Esophagus muscularis mucosa (tissue), 4 donors: ENCODE measurements at places on chromosomes 3 and 15. TPM values are rescaled to one million over a fixed set of nuclear protein-coding genes. Genes with fewer than 3 reads are reported as not detected.
A peak's percentile ranks its signal among the peaks of the same experiment; 100 is the strongest.

The UBAP1L gene
- 1.2 TPM for total RNA-seq

DNA sequence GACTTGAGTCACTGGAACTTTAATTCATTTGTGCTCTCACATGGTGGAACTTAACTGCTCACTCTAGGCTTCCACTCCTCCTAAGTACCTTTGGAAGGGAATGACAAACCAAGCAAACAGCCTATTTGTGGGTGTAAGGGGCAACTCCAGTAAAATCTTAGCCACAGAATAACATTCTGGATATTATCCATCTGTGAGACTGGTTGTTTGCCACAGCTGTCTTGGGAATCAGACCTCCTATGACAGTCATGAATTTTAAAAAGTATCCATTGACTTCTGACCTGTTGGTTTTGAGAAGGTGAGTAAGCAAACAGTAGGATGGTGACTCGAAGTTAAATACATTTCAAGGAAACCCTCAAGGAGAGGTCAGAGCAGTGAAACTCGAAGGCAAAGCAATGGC is 147.3 kb upstream of the CDIN1 start:
- H3K36me3 ChIP-seq = no peaks in the 10 kb centered on the region
- no peak overlapping the region for H3K4me3 ChIP-seq
- no peaks in the 10 kb centered on the region for H3K4me1 ChIP-seq
- DNase-seq = no peak
- H3K27ac ChIP-seq = no peak overlapping the region
- H3K27me3 ChIP-seq = no peaks in the 10 kb centered on the region

DNA sequence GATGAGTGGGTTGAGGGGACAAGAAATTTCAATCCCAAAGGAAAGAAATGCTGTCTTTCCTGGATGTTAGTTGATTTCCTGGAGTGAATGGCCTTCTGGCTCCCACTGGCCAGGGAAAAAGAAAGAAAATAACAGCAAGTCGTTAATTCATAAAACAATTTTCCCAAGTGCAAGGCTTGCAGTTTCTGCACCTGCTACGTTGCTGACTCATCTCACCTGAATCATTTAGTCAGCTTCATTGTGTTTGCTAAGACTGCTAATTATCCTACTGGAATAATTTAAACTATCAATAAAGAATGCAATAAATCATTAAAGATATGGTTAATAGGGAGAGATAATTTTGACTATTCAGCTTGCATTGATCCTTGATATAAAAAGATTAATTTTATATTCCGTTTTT is 387.6 kb downstream of the ROBO2 start:
- no peak overlapping the region for H3K27ac ChIP-seq
- no peaks in the 10 kb centered on the region for H3K36me3 ChIP-seq
- no peak overlapping the region for H3K4me3 ChIP-seq
- no peaks in the 10 kb centered on the region for H3K27me3 ChIP-seq
- H3K4me1 ChIP-seq = no peaks in the 10 kb centered on the region
- DNase-seq = no peak

The ADAMTS7 gene
- total RNA-seq = 2.6 TPM

The TGFBR2 gene
- 292 TPM for total RNA-seq

GRCh38 chr15:35043373-35044095 is 41.6 kb downstream of the NANOGP8 start:
- H3K27me3 ChIP-seq = no peaks in the 10 kb centered on the region
- H3K4me3 ChIP-seq = no peak overlapping the region
- no peak for DNase-seq
- H3K36me3 ChIP-seq = no peaks in the 10 kb centered on the region

DNA sequence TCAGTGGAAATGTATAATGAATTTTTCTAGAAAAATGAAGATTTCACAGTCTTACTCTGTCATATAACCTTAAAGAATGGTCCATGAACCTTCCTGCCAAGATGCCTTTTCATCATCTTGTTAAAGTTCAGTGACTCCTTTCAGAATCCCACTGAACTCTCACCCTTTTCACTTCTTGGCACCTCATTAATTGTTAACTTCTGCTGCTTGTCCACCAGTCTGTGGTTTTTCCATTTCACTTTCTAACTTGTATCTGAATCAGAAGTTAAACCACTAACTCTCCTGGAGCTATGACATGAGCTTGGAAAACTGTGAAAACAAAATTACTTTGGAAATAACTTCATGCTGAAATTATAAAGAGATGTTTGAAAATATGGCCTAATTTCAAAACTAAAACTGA is 281.2 kb upstream of the ALCAM start:
- no peak overlapping the region for H3K4me3 ChIP-seq
- H3K27me3 ChIP-seq = no peaks in the 10 kb centered on the region
- no peaks in the 10 kb centered on the region for H3K36me3 ChIP-seq

The SUSD5 gene
- 0.42 TPM for total RNA-seq

The LRRC34 gene
- total RNA-seq = 2.2 TPM

The IQCH gene
- 0.83 TPM for total RNA-seq

The GUCA1C gene
- not detected for total RNA-seq

DNA sequence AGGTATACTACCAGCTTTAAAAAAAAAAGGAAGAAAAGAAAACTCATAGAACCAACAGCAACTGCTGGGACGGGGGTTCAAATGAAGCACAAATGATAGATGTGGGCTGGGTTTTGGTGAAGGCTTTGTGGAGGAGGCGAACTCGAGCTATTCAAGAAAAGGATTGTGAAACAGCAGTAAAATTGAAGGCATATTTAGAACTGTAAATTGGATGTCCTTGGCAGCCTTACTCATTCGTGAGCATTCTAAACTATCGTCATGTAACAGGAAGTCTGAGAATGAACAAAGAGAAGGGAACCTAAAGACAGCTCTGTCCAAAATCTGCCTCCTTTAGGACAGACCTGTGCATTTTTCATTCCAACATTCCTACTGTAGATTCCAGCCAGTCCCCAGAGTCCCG is 97.8 kb downstream of the LARS2 start:
- H3K27me3 ChIP-seq = no peaks in the 10 kb centered on the region
- H3K36me3 ChIP-seq = peaks cover 67% of the 10 kb centered on the region

- H3K36me3 ChIP-seq = no peaks in the 10 kb centered on the region
- peaks cover 51% of the 10 kb centered on the region for H3K4me1 ChIP-seq
- no peak for DNase-seq
- no peak overlapping the region for H3K4me3 ChIP-seq
- no peak overlapping the region for H3K27ac ChIP-seq
Observed at GRCh38 chr3:172074032-172074431, 34.7 kb downstream of the FNDC3B start.

DNA sequence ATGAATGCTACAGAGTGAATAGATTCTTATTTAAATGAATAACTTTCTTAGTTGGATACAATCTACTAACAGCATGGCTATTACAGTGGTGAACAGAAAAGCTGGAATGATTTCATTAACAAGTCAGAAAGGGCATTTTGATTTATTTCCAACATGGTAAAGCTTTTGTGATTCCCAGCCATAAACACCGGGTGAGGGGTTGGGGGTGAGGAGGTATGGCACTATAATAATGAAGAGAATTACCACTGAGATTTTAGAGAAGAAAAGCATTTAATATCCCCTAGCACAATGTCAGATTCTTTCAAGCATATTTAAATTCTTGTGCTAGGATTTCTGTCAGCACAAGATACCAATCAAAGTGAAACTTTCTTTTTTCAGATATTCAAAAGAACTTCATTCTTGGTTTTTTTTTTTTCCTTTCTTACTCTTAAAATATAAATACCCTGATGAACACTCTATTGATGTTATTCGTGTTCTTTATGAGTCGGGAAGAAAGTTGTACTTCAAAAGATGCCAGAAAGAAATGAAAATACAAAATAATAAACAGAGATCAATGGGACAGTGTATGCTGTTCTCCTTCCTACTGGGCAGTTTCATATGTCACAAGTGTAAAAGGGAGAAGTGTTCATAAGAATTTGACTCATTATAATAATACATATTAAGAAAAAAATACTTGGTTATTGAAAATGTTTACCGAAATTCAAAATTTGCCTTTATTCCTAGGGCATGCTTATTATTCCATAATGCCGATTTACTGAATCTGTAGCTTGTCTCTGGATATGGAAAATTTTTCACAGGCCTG is 522.8 kb downstream of the CADM2 start:
- DNase-seq = no peak
- H3K27ac ChIP-seq = no peak overlapping the region
- H3K4me1 ChIP-seq = no peaks in the 10 kb centered on the region
- no peak overlapping the region for H3K4me3 ChIP-seq
- H3K27me3 ChIP-seq = no peaks in the 10 kb centered on the region

- no peak for DNase-seq
- no peaks in the 10 kb centered on the region for H3K36me3 ChIP-seq
- H3K27ac ChIP-seq = no peak overlapping the region
- no peaks in the 10 kb centered on the region for H3K27me3 ChIP-seq
- H3K4me3 ChIP-seq = no peak overlapping the region
Observed at GRCh38 chr3:195168009-195168762, 102.8 kb downstream of the XXYLT1 start.

DNA sequence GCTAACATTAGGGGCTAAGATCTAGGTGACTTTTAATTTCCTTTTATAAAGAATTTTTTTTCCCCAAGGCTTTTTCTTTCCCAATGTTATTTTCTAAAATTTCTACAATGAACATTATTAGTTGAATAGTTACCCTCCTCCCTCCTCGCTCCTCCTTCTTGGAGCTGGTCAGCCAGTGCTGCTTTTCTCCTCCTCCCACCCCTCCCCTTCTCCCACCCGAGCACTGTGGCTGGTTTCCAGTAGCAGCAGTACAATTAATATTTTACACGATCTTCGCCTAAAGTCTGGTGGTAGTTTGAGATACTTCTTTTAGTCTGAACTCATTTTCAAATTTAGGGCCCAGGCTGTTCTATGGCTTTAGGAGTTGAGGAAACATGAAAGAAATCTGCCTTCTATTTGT is 41.6 kb downstream of the EEFSEC start:
- no peaks in the 10 kb centered on the region for H3K36me3 ChIP-seq
- H3K27ac ChIP-seq = peak overlapping the region; percentile 20
- peaks cover 25% of the 10 kb centered on the region for H3K4me1 ChIP-seq
- H3K4me3 ChIP-seq = no peak overlapping the region

The ETV5 gene
- 12.4 TPM for total RNA-seq
